Stomach (tissue), 19 donors: ENCODE measurements at places on chromosomes 7 and 10. TPM values are rescaled to one million over a fixed set of nuclear protein-coding genes. Genes with fewer than 3 reads are reported as not detected.
A peak's percentile ranks its signal among the peaks of the same experiment; 100 is the strongest.

The AKR1C8 gene
- polyA plus RNA-seq = not detected

DNA sequence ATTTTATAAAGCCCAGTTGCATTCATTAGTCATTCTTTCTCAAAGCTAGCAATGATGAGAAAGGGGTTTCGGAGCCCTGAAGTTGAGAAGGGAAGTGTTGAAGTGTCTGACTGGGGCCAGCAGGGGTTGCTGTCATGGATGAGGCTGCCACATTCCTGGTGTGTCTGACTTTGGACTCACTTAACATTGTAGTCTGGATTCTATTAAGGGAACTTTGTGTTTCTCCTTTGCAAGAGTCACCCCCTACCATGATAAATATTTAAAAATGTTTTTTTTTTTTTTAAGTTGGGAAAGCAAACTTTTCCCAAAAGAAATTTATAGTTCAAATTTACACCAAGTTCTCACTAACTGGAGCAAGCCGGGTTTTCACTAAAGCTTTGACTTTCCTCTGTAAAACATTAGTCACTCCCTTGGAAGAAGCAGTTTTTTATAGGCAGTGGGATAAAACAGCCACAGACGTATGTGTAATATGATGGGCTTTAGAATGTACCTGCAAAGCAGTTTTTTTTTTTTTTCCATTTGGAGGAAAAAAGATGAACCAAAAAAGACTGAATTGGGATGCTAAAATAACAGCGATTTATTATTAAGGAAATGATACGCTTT is 243.6 kb downstream of the TWIST1 start:
- H3K27ac ChIP-seq = no peak overlapping the region
- H3K4me3 ChIP-seq = no peak overlapping the region
- H3K4me1 ChIP-seq = no peaks in the 10 kb centered on the region
- H3K27me3 ChIP-seq = no peaks in the 10 kb centered on the region
- H3K36me3 ChIP-seq = no peaks in the 10 kb centered on the region
- no peak for DNase-seq

GRCh38 chr7:98199131-98199530 is 12.1 kb upstream of the BHLHA15 start:
- H3K27me3 ChIP-seq = no peaks in the 10 kb centered on the region
- peaks cover under 1% of the 10 kb centered on the region for H3K4me1 ChIP-seq
- no peak overlapping the region for H3K27ac ChIP-seq
- H3K36me3 ChIP-seq = peaks cover 29% of the 10 kb centered on the region

GRCh38 chr10:131195116-131195515 is 116.4 kb downstream of the TCERG1L start:
- peak; percentile 14 for DNase-seq
- no peaks in the 10 kb centered on the region for H3K27me3 ChIP-seq
- H3K27ac ChIP-seq = no peak overlapping the region
- no peak overlapping the region for H3K4me3 ChIP-seq
- no peaks in the 10 kb centered on the region for H3K36me3 ChIP-seq

The EN2 gene
- 0.03 TPM for polyA plus RNA-seq
